BE2C (cell line): ENCODE measurements at places on chromosomes 7 and 10.

DNA sequence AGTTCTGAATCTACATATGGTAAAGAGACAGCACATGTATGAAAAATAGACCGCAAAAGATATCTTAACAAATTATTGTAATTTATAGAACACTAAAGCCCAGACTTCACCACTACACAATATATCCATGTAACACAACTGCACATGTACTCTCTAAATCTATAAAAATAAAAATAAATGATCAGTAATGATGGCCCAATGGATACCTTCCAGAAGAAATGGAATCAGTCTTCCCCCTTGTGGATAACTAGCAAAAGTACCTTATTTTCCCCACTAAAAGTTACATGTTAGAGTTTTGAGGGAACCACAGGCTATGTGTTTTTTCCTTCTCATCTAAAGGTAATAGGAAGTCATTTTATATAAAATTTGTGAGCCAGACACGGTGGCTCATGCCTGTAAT is 25.7 kb downstream of the C7orf25 start:
- no peak for DNase-seq

- DNase-seq, result no peak
These were observed 16.7 kb downstream of the HABP2 start for GRCh38 chr10:113569576-113569975.

GRCh38 chr7:27374958-27375841 is 132.6 kb downstream of the EVX1 start:
- DNase-seq, result no peak

DNA sequence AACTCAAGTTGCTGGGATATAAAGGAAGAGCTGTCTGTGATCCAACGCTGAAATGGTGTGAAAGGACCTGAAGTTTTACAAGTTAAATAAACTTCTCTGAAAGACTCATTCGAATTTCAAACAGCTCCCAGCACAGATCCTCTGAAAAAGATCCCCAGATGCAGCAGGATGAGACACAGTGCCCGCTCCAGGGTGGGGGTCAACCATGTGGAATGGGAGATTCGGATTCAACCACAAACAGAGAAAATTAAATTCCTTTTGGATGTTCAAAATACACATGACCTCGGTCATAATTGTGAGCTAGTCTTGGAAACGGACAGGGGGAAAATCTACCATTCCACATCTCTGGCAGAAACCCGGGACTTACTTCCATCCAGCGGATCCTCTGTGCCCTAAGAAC is 119.6 kb downstream of the PRKAG2 start:
- DNase-seq, result no peak

- peak; percentile 28 for DNase-seq
These were observed 80.0 kb downstream of the RBM33 start for GRCh38 chr7:155724327-155725005.

DNA sequence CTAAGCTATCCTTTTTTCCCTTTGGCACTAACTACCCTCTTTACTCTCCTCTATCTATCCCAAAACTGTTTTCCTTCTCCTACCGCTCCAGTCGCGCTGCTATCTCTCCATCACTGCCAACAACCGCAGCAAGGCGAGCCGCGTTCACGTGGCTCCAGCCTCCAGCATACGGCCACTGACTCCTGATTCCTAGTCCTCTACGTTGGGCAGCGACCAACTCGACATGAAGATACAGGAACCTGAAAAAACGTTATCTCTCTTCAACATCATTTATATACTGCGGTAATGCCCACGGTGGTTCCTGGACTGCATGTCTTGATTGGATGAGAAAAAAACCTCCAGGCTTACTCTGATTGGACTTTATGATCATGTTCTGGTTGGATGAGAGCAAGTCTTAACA is 129.5 kb downstream of the ZNF716 start:
- no peak for DNase-seq

GRCh38 chr10:49663596-49663995 is 15.9 kb upstream of the C10orf53 start:
- DNase-seq, result peak; percentile 68

- DNase-seq, result no peak
These were observed 15.6 kb downstream of the NUDT1 start for GRCh38 chr7:2257651-2258050.

DNA sequence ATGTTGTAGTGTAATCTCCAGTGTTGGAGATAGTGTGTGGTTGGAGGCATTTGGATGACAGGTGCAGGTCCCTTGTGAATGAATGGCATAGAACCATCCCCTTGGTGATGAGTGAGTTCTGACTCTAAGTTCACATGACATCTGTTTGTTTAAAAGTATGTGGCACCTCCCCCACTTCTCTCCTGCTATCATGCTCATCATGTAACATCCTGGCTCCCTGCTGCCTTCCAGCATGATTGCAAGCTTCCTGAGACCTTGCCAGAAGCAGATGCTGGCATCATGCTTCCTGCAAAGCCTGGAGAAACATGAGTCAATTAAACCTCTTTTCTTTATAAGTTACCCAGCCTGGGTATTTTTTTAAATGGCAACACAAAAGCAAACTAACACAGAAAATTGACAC is 499.0 kb upstream of the SEMA3D start:
- DNase-seq, result no peak

GRCh38 chr7:25964483-25964991 is 187.5 kb upstream of the NFE2L3 start:
- DNase-seq, result no peak

DNA sequence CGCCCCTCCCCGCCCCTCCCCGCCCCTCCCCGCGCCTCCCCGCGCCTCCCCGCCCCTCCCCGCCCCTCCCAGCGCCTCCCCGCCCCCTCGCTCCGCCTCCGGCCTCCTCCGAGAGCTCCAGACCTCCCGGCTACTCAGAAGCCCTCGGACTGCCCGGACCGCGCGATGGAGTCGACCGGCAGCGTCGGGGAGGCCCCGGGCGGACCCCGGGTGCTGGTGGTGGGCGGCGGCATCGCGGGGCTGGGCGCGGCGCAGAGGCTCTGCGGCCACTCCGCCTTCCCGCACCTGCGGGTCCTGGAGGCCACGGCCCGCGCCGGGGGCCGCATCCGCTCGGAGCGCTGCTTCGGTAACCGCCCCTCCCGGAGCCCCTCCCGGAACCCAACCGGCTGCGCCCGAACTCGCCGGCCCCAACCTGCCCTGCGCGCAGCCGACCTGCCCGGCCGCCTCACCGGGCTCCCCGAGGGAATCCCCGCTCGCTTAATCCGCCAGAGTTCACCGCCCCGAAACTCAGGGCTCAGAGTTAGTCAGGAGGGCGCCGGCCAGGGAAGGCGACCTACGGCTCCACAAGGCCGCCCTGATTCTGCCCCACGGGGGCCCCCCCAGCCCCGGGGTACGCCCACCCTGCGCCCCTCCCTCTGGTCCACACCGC is at the start of gene PAOX:
PAOX (plus strand) TSS at position 111 of the 649 bp plus-strand sequence; CDS start at position 166, 55 bp downstream.
- DNase-seq, result peak; percentile 68

DNA sequence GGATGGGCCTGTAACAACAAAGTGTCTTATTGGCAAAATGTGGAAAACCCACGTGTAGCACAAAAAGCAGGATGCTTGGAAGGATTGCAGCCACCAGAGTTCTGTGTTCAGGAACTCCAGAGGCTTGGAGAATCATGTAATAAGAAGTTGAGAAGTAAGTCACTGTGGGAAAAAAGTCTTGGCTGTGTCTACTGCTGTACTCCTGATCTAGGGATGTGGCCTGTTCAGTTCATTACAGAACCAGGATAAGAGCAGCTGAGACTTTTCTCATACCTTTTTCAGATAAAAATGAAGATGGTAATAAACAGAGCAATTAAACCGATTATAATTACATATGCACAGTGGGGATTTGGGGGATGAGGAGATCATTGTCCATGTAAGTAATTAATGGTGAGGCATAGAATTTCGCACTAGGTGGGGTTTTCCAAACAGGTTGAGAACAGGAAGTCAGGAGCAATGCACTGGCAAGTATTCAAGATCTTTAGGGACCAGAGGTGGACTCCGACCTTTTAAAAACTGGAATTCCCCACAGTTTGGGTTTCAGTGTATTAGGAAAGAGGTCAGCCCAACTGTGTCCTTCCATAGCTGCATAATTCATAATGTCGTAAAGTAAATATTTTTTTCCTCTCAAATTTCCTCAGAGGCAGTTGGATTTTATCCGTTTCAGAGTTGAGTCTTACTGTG is 281.7 kb downstream of the FRMD4A start:
- no peak for DNase-seq

GRCh38 chr7:149741629-149742028 is 31.8 kb downstream of the ZNF467 start:
- peak; percentile 52 for DNase-seq
